ENCODE measurements at places on chromosomes 11 and 22.

DNA sequence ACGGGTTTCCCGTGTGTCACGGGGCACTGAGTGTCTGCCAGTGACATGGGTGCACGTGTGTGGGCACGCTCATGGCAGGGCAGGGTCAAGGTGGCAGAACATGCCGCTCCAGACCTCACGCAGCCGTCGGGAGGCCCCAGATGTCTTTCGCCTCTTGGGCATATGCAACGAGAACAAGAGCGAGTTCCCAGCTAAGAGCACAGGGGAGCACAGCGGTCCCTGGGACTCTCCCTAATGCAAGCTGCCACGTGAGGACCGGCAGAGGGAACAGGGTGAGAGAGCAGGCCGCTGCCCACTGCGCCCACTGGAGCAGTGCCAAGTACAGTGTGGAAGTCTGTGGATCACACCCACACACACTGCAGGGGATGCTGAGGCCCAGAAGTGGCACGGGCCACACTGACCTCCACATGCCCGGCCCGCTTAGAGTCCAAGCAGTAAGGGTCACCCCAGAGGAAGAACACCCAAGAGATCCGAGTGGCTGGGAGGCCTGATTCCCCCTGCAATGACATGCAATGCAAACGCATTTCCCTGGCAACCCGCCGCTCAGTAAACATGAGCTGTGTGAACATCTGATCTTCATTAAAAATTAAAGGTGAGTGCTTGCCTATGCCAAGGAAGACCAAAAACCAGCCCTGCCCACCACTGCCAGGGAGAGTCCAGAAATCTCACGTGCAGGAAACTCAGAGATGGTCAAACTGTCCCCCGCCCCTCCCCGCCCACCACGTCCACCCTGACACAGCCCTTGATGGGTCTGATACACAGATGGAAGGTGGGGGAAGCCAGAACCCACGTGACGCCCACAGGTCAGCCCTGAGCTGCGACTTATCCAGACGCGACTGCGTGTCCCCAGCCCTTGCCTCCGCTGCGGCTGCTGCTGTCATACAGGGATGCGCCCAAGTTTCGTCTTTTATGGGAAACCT lies 11.7 kb downstream of the CERK start:
- H3K27me3 ChIP-seq = no peaks in the 10 kb centered on the region
- DNase-seq = no peak
- H3K27ac ChIP-seq = no peak overlapping the region

DNA sequence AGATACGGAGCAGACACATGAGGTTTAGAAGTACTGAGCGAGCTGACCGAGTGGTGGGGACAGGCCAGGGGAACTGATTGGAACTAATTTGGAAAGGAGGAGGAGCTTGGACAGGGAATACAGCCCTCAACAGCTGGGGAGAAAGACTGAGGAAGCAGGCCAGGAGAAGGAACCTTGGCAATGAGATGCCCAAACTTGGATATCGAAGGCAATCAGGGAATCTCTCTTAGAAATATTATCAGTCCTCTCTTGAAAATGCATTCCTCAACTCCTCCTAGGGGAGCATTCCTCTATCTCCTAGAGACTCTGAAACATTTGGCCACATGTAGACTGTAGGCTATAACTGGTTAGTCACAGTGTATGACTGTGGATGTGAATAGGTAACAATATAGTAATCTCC lies 284.6 kb downstream of the GUCY1A2 start:
- DNase-seq = no peak
- H3K27ac ChIP-seq = no peak overlapping the region
- H3K27me3 ChIP-seq = no peaks in the 10 kb centered on the region
- no peaks in the 10 kb centered on the region for H3K4me1 ChIP-seq

DNA sequence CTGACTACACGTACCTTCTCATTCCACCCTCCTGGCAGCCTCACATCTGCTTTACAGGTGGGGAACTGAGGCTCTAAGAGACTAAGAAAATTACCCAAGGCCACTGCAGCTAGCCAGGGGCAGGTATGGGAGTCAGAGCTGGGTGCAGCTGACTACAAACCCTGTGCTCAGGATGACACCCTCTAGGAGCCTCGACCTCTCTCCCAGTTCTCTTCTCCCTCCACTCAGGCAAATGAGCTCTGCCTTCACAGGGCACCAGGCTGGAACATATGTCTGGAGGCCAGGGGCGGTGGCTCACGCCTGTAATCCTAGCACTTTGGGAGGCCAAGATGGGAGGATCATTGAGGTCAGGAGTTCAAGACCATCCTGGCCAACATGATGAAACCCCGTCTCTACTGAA lies 4.0 kb downstream of the SYT12 start:
- no peak for DNase-seq
- peaks cover 17% of the 10 kb centered on the region for H3K4me1 ChIP-seq
- no peaks in the 10 kb centered on the region for H3K36me3 ChIP-seq
- peaks cover 63% of the 10 kb centered on the region for H3K27me3 ChIP-seq
- no peak overlapping the region for H3K27ac ChIP-seq

DNA sequence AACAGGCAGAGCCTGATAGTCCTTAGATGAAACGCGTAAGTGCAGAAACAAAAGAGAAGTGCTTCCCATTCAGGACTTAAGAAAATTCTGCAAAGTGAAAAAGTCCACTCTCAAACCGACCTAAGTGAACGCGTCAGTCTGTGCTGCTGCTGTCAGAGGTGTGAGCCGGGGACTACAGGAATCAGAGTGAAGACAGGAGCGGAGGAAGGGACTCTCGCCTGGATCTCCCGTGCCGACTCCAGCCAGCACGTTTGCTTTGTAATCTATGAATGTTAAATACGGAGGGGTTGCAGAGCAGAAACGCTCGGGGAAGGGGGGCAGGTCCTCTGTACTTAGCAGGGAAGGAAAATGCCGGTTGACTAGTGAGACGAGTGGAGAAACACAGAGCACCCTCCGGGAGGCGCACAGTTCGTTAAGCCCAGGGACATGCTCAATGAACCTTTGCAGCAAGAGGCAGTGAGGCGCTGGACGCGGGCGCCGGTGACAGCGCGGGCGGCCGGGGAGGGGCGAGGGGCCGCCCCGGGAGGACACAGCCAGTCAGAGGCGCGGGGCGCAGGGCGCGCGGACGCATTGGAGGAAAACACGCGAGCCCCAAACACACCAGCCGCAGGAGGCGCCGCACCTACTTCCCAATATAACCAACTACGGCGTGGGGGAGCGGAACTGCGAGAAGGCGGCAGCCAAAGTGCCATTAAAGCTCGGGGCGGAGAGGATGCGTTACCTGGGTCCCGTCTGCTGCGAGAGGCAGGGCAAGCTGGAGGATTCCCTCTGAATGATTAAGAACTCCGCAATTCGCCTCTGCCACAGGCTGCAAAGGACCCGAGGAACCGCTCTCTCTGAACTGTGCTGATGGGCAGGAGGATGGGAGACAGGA lies at the start of gene CNTN5:
Gene CNTN5, plus strand, starts transcription at position 598 of the 874 bp plus-strand sequence.
- peak; percentile 91 for DNase-seq
- peaks cover 4% of the 10 kb centered on the region for H3K4me1 ChIP-seq
- no peaks in the 10 kb centered on the region for H3K36me3 ChIP-seq
- peak within 1 kb of the TSS; percentile 39 for H3K27ac ChIP-seq
- no peaks in the 10 kb centered on the region for H3K27me3 ChIP-seq

- no peak for DNase-seq
- H3K36me3 ChIP-seq = no peaks in the 10 kb centered on the region
- H3K27me3 ChIP-seq = no peaks in the 10 kb centered on the region
- H3K4me1 ChIP-seq = no peaks in the 10 kb centered on the region
- no peak overlapping the region for H3K4me3 ChIP-seq
Measured at GRCh38 chr11:116727990-116728389, 44.8 kb downstream of the BUD13 start.

DNA sequence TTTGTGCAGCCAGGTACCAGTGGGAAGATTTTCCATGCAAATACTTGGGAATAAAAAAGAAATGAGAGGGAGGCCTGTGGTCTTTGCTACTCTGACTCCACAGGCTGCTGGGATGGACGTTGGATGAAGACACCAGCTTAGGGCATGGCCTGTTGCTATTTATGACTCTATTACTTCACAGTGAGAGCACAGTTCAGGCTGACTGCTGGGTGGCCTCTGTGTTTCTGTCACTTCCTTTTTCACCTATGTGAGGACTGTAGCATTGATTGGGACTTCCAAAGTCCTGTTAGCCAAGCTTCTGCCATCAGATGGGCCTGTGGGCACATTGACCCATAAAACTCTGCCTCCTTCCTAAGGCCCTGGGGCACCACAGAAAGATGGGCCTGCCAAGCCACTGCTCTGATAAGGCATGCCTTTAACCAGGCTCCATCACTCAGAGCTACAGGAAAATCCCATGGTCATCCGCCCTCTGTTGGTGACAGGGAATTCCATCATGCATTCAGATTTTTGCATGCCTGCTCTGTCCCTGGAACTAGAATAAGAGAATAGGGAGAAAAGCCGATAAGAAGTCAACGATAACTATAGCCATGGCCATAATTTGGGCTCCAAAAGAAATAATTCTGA lies 64.6 kb downstream of the KCNJ1 start:
- no peak overlapping the region for H3K4me3 ChIP-seq
- H3K4me1 ChIP-seq = no peaks in the 10 kb centered on the region
- peaks cover 9% of the 10 kb centered on the region for H3K36me3 ChIP-seq

Measured in MM.1S (cell line).